ENCODE measurements at places on chromosomes 16 and 17. TPM values are rescaled to one million over a fixed set of nuclear protein-coding genes. Genes with fewer than 3 reads are reported as not detected.
A peak's percentile ranks its signal among the peaks of the same experiment; 100 is the strongest.

Gene CSH1
- not detected for total RNA-seq

Gene SLFN12L
- total RNA-seq = not detected

Gene PARN
- total RNA-seq = 34.2 TPM

Gene SLC16A11
- 0.75 TPM for total RNA-seq

Gene CLN3
- 50.7 TPM for total RNA-seq

GRCh38 chr17:8158267-8159031 is 4.3 kb downstream of the VAMP2 start:
- DNase-seq = peak; percentile 96

GRCh38 chr17:33602981-33603380 is 309.9 kb upstream of the ASIC2 start:
- DNase-seq = no peak

DNA sequence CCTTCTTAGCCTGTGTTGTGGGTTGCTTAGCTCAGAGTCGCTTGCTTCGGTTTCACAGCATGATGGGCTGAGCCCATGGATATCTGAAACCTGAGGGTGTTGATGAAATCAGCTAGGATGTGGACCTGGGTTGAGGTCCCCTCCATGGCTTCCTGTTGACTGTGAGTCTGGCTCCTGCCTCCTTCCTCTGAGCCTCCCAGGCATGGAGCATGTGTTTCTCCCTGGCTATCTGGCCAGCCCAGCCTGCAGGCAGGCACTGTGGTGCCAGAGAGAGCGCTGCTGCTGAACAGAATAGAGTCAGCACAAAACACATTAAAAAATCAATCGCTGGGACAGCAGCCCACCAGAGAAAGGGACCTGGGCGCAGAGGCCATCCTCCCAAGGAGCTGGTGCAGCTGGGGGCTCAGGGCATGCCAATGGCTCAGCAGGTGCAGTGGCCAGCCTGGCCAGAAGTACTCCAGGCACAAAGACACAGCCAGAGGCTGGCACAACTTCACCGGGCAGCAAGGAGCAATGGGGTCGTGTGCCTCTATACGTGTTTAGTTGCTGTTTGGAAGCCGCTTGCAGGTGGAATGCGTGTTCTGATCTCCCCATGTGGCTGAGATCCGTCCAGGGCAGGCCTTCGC is 28.3 kb upstream of the GPRC5C start:
- DNase-seq = no peak

DNA sequence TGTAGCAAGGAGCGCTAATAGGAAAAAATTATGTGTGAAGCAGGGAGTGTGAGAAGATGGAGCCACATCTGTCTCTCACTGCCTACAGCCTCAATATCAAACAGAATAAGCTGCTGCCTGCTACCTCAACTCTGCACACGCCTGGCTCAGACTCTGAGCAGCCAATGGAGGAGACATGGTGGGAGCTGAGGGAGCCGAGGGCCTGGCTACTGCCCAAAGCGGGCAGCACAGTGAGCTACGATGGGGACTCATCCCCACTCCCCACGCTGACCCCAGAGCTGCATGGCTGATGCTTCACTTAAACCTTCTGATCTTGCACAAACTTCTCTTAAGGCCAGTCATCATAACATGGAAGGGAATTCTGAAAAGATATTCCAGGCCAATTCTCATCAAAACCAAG is 11.1 kb upstream of the FLYWCH2 start:
- no peak for DNase-seq

DNA sequence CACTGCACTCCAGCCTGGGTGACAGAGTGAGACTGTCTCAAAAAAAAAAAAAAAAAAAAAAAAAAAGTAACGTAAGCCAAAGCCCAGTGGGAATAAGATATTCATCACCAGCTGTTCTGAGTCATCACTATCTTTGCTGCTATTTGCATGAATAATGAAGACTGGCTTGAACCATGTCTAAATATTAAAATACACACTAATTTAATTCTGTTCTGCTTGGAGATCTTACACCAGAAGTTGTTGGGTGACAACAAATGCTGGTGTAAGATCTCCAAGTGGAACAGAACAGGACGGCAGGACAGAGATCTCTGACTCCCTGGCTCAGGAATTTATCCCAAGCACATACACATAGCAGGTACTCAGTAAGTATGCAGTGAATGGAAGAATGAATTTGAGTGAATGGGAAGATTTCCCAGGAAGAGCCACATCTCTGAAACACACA is 19.6 kb downstream of the DNAH17 start:
- DNase-seq = no peak

GRCh38 chr17:40936976-40937375 is 470 bp downstream of the KRT23 start:
- DNase-seq = no peak

DNA sequence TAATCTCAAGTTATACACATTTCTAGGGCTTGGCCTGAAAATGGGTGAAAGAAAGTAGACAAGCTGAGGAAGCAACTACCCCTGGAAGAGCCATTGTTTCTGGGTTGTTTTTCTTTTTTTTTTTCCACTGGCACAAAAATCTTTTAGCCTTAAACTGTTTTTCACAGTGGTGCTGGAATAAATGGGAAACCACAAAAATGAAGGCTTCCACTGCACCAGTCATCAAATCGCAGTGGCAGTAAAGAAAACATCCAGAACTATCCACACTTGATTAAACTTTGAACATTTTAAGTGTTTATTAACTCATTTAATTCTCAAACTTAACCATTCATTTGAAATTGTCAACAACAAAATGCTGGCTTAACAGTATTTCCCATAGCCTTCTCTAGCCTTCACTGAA is 14.3 kb downstream of the CMTM4 start:
- no peak for DNase-seq

DNA sequence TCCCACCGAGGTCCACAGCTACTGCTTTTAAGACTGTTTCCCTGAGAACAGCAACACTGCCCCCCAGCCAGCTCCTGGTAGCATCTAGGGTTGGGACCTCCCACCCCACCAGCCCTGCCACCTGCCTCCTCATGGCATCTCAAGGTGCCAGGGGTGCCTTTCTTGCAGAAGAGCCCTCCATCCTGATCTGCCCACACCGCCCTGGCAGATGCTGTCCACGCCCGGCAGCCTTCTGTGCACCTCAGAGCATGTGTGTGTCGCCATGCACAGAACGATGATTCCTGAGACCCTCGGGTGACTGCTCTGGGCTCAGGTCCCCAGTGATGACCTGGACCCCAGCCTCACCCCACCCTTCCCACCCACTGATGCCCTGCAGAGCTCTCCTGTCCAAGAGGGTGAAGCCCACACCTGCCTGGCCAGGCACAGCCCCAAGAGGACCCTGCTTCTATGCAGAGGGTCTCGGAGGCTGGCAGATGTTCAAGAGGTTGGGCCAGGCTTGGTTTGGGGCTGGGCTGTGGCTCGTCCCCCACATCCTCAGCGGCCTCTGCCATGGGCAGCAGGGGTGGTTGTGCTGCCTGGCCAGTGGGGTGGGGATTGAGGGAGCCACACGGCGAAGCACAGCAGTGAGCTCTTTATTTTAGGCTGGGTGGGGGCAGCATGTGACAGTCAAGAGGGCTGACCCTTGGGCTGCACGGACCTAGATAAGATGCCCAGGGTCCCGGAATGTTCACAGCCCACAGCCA is 5.2 kb upstream of the SPATA2L start:
- DNase-seq = no peak

- no peak for DNase-seq
Observed at GRCh38 chr17:7897090-7897489, 8.5 kb downstream of the CHD3 start.

- no peak for DNase-seq
Observed at GRCh38 chr17:82686366-82687324, 11.9 kb downstream of the RAB40B start.
